ENCODE measurements at places on chromosomes 5 and 9.

DNA sequence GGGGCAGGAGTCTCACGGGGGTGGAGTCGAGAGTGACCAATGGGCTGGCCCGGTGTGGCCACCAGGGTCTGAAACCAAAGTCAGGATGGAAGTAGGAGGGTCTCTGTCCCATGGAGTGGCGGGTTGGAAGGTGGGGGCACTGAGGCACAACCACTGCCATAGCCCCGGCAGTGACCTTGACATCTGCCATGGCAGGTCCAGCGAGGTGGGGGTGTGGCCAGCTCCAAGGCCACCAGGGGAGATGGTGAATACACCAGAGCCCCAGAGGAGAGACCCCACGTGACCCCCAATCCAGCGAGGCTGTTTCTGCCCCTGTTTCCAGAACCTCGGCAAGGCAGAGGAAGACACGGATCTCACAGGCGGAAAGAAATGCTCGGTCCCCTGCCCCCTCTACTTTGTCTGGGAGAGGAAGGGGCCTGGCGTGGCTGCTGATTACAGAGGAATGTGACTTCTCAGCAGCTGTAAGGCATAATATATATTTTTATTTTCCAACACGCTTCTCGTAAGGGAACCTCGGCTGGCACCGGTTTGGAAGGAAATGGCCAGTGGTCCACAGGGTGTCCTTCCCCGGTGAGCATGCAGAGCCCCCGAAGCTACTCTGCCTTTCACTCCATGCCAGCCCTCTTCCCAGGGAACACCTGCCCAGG is 105.7 kb upstream of the SARDH start:
- DNase-seq, result no peak

GRCh38 chr5:172156541-172156994 is 31.5 kb downstream of the STK10 start:
- no peak for DNase-seq

DNA sequence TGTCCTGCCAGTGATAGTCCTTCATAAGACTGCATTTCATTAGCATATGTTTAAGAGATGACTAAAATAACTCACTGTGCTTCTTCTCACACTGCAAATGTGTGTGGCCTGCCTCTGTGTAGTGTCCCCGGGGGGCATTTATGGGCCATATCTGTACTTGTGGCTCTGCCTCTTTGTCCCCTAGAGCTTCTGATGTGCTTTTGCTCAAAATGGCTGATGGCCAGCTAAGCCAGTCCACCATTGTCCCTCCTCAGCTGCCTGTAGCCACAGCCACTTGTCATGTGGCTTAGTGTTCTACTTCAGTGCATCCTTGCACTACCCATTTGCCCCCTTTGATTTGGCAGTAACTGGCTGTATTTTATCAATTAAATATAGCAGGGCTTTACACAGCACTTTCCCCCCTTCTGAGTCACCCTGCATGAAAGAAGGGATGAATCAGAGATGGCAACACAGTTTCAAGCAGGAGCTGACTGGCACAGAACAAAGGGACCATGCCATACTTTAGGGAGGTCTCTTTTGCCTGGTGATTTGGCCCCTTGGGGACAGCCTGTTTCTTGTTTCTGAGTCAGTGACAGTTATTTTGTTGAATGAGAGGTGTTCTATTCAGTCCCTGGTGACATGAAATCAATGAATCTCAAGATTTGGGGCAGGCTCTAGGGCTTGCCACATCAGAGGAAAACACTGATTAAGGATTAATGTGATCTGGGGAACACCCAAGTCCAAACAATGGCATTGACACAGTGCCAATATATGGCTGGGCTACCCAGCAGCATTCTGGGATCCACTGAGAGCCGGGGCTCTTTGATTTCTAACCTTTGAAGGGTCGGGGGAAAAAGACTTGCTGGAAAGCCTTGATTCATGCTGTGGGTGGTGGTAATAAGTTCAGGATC is 245.5 kb downstream of the SMARCA2 start:
- no peak for DNase-seq

GRCh38 chr9:13429301-13430190 is 150.1 kb upstream of the MPDZ start:
- no peak for DNase-seq

DNA sequence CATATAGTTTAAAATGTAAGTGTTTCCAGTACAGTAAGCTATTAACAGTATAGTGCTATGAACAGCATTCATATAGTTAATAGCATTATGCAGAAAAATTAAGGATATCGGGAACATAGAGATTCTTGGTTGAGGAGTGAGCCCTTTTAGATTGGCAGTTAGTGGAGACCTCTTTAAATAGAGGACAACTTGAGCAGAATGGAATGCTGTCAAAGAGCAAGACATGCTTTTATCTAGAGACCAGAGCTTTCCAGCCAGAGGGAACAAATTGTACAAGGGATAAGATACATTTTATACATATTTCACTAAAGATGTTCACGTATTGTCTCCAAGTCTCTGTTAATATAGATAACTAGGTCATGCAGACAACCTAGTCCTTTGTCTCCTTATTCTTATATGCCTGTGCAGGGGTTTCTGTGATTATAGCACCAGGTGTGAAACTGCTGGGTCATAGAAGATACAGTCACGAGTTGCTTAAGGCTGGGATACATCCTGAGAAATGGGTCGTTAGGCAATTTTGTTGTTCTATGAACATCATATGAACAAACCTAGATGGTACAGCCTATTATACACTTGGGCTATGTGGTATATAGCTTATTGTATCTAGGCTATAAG is 6.0 kb downstream of the IPO11 start:
- DNase-seq, result no peak

DNA sequence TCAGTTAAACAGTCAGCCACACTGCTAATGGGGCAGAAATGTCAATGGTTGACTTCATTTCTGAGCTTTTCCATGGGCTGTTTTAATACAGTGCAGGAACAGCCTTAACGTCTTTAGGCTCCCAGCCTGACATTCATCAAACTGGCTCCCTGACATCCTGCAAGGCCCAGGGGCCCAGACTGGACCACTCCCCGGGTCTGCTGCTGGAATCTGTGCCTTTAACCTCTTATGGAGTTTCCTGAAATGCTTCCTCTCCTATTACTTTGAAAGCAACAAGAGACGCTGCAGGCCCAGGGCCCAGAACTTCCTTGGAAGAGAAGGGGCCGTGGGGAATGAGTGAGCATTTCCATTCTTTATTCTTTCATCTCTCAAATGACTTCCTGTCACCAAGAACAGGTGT is 216.8 kb upstream of the PANK3 start:
- peak; percentile 36 for DNase-seq

DNA sequence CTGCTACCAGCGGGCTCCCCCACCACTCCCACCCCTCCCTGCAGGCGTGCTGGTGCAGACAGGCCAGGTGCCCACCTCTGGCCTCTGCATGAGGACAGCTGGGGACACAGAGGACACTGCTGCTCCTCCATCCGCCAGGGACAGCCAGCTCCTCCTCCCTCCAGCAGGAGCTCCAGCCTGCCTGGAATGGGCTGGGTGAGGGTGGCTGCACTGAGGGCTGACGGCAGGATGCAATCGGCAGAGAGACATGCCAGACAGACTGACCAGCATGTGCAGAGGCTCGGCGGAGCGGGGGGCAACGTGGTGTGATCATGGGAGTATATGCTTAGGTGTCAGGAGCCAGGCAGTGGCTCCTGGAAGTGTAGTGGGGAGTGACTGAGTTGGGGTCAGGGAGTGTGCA is 68.4 kb downstream of the RASGEF1C start:
- no peak for DNase-seq

GRCh38 chr5:107779437-107779836 is 108.7 kb upstream of the EFNA5 start:
- DNase-seq, result no peak

DNA sequence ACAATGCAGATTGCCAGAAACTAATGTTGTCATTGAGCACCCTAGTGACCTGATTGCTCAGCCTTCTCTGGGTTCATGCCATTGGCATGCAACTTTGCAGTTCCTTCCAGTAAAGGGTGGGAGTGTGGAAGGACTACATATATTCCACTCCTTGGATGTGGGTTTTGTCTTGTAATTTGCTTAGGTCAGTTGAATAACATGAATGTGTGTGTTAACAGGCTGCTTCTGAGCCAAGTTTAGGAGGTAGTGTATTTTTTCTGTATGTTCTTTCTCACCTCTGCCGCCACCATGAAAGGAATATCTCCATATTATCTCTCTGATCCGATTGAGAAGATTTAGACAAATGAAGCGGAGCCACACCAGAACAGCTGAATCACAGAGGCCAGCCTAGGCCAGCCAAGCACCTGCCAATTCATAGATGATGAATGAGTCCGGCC is 1929.6 kb upstream of the CDH6 start:
- peak; percentile 47 for DNase-seq

Measured in hindlimb muscle (tissue), 1 donor.